ENCODE measurements at places on chromosomes 3 and 15. TPM values are rescaled to one million over a fixed set of nuclear protein-coding genes. Genes with fewer than 3 reads are reported as not detected.
A peak's percentile ranks its signal among the peaks of the same experiment; 100 is the strongest.

GRCh38 chr3:16299746-16300145 is 34.7 kb downstream of the OXNAD1 start:
- DNase-seq = no peak

DNA sequence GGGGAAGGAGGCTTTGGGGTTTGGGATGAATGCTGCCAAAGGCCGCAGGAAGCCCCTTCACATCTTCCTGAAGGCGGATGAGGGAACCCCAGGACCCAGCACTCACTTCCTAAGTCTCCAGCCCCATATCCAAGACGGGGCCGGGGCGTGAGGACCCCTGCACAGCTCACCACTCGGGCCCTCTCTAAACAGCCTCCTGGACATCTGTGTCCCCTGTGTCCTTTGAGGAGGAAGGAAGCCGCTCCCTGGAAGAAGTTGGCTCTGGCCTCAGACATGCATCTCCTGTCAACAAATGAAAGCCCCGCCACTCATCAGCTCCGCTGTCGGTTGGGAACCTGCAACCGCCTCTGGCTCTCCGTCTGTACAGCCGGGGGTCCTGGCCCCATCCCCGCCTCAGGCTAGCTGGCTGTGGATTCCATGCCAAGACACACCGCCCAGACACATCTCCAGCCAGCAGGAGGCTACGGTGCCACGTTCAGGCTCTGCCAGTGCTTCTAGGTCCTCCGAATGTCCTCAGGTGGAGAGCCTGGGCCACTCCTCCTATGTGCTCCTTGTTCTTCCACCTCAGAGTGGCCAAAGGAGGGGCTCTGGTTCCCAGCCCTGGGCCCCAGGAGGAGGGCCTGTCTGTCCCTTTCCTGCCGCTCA is 140.0 kb upstream of the MEF2A start:
- no peak for DNase-seq

The LDHAL6B gene
- total RNA-seq = not detected

DNA sequence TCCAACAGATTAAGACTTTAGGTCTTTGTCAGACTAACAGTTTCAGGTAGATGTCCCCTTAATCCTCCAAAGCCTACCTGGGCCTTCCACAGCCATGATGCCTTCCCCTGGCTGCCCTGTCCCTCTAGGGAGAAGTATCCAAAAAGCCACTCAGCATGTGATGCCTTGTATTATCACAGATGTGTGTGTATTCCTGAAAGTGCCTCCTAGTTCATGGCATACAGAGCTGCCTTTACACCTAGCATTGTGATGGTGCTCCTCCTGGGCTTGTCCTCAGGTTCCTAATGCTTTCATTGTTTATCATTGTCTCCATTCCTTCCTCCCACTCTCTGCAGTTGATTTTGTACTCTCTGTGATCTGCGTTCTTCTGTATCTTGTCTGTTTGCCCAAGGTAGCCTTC is 43.6 kb downstream of the CMSS1 start:
- no peak for DNase-seq

The LEO1 gene
- total RNA-seq = 20.9 TPM

- DNase-seq = no peak
Observed at GRCh38 chr3:103306104-103306503, 871.3 kb downstream of the ZPLD1 start.

The PLCB2 gene
- 166 TPM for total RNA-seq

DNA sequence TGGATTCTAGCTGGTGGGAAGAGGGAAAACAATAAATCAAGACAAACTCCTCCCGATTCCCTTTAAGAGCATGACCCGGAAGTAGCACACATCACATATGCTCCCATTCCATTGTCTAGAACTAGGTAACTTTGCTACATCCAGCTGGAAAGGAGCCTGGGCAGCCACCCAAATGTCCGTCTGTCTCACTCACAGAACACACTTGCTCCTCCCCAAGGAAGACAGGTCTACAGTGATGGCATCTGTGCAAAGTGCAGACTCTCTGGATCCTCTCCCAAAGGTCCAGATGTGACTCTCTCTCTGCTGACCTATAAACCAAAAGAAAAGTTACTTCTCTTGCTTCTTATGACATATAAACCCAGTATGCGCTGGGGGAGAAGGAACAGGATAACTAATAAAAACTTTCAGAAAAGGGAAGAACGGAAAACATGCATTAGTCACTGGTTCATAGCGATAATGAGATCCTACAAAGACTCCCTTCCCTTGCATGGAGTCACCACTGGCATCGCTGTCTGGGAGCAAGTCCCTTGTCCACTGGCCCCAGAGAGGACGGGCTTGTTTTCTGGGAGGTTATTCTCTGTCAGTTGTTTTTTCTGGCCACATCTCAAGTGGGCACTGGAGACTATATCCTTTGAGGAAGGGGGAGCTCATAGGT is 29.8 kb upstream of the EPHB3 start:
- DNase-seq = no peak

- DNase-seq = no peak
Observed at GRCh38 chr3:187767266-187768012, 22.2 kb upstream of the BCL6 start.

DNA sequence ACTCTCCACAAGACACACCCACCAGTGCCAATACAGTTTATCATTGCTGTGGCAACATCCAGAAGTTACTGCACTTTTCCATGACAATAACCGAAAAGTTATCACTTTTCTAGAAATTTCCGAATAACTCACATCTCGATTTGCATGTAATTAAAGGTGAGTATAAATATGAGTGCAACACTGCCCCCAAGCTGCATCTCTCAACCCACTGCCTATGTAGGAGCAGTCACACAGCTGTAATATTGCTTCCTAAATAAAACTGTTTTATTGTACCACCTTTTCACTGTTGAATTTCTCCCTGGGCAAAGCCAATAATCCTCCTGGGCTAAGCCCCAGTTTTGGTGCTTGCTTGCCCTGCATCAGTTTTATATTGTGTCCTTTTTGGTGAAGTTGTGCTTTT is 601.0 kb upstream of the EPHA6 start:
- DNase-seq = no peak

GRCh38 chr3:114706591-114707232 is 412.9 kb downstream of the TIGIT start:
- DNase-seq = no peak

GRCh38 chr3:109432833-109433232 is 95.5 kb upstream of the DPPA4 start:
- DNase-seq = no peak

- no peak for DNase-seq
Observed at GRCh38 chr15:51641490-51642130, 19.0 kb upstream of the DMXL2 start.

- DNase-seq = no peak
Observed at GRCh38 chr3:158244274-158244673, 134.4 kb downstream of the RSRC1 start.

GRCh38 chr3:123713211-123713610 is 128.4 kb upstream of the HACD2 start:
- no peak for DNase-seq

DNA sequence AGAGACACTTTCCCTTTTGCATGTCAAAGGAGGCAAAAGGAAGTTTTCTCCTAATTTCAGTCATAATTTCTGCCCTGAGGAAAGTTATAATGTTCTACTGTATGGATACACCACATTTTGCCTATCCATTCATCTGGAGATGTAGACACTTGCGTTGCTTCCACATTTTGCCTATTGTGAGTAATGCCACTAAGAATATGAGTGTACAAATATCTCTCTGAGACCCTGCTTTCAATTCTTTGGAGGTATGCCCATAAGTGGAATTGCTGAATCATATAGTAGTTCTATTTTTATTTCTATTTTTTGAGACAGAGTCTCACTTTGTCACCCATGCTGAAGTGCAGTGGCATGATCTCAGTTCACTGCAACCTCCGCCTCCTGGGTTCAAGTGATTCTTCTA is 3.6 kb upstream of the CD276 start:
- DNase-seq = no peak

DNA sequence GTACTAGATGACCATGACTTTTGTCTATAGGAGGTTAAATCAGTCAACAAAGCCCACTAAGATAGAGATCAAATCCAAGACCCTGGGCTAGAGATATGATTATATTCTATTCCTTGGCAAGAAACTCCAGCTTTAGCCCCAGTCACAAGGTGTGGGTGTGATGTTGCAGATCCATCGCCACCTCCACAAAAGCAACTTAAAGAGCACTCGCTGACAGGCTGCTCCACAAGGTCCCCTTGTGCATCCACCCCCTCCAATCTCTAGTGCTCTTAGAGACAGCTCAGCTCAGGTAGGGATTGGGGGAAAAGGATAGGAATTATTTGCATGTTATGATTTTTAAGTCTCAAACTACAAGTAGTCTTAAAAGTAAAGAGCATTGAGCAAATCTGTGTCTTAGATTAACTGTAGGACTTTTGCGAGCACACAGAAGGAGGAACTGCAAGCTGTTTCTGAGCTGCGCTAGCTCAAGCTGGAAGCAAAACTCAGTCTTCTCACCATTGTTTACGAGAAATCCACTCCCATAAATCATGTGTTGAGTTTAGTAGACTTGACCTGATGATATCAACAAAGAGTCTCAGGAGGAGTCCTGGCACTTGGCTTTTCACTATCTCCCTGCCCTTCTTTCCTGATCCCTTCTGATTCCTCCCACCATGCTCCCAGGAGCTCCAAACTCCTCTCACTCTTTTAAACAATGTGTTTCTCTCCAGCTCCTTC is 177.6 kb downstream of the STAC start:
- DNase-seq = no peak

The MUSTN1 gene
- total RNA-seq = not detected

GRCh38 chr3:127711896-127712295 is 39.1 kb downstream of the ABTB1 start:
- DNase-seq = no peak

The SCN11A gene
- total RNA-seq = 0.47 TPM

The SAMD7 gene
- total RNA-seq = not detected

GRCh38 chr15:97081666-97082226 is 751.2 kb downstream of the NR2F2 start:
- DNase-seq = no peak

The CFAP100 gene
- not detected for total RNA-seq

The STOML1 gene
- 10.8 TPM for total RNA-seq

DNA sequence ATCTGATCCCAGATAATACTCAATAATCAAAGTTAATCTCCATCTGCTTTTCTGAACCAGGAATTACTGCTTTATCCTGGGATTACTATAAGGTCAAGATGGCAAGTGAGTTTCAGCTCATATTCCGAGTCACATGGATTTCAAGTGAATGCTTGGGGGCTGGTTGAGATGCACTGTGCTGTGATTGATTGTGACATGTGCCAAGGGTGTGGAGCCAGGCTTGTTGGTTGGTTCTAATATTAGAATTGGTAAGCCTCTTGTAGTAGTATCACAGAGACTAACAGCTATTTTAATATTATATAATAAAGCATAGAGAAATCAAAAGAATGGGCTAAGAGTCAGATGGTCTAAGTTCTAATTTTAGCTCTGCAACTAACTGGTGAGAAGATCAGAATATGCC is 74.2 kb upstream of the ICE2 start:
- DNase-seq = no peak

The WHAMM gene
- 39.8 TPM for total RNA-seq

The SEMA7A gene
- 3.2 TPM for total RNA-seq

The SPG11 gene
- 133 TPM for total RNA-seq

- DNase-seq = no peak
Observed at GRCh38 chr3:13788522-13789424, 91.1 kb downstream of the WNT7A start.

GRCh38 chr15:81275711-81276392 is 48.1 kb downstream of the STARD5 start:
- DNase-seq = no peak

- DNase-seq = no peak
Observed at GRCh38 chr15:31465083-31465955, 138.7 kb downstream of the KLF13 start.

The TMEM40 gene
- total RNA-seq = not detected

- no peak for DNase-seq
Observed at GRCh38 chr15:66786222-66786621, 84.2 kb downstream of the SMAD6 start.

The NLGN1 gene
- total RNA-seq = not detected

- no peak for DNase-seq
Observed at GRCh38 chr3:78757731-78758130, 1010.1 kb downstream of the ROBO1 start.

DNA sequence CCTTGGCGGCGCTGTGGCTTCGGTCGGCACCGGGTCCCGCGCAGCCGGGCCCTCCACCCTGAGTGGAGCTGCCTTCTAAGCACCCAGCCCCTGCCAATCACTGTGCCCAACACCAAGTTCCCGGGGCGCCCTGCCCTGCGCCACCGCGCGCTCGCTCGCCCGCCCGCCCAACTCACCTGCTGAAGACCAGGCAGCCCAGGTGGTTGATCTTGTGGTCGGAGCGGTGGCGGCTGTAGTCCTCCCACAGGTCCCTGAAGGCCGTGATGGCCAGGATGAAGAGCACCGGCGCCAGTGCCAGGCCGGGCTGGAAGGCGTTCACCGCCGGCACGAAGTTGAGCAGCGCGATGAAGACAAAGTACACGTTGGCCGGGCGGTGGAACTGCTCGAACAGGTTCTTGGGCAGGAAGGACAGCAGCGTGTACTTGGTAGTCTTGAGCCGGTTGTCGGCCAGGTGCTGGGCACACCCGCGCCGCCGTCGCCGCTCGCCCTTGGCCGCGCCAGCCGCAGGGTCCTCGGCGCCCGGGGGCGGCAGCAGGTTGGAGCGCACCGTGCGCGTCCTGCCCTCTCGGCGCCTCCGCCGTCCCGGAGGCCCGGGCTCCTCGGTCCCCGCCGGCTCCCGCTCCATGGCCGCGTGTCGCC is 536 bp downstream of the ATP10A start:
- peak; percentile 59 for DNase-seq

DNA sequence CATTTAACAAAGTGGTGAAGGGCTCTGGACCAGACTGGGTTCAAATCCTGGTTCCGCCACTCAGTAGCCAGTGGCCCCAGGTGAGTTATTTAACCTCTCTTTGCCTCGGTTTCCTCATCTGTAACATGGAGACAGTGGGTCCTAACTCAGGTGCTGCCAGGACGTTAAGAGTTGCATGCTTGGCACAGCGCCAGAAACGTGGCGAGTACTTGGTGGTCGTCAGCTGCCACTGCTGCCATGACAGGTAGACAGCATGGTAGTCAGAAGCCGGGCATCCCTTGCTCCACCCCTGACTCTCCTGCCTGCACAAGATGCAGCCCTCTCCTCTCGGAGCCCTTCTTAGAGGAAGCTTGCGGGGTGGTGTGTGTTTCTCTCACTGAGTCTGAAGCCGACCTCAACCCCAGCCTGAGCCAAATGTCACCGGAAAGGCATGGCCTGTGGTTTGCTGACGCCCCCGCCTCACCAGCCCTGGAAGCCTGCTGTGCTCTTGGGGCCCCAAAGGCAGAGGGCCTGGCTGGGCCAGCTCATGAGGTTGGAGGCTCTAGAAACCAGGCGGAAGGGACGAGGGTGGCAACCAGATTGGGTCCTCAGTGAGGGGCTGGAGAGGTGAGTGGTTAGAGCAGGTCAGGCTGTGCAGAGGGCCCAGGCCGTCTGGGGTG is 160.8 kb upstream of the TLE3 start:
- peak; percentile 84 for DNase-seq

The A4GNT gene
- total RNA-seq = not detected

All from naive thymus-derived CD8-positive, alpha-beta T cell (primary cell).